Colonic mucosa (tissue), 4 donors: ENCODE measurements at places on chromosomes 16 and 17.

GRCh38 chr17:4365628-4366326 lies 698 bp downstream of the UBE2G1 start:
- DNase-seq: peak; percentile 40

- peak; percentile 91 for DNase-seq
Observed at GRCh38 chr16:57268804-57269800, 15.4 kb downstream of the PLLP start.

DNA sequence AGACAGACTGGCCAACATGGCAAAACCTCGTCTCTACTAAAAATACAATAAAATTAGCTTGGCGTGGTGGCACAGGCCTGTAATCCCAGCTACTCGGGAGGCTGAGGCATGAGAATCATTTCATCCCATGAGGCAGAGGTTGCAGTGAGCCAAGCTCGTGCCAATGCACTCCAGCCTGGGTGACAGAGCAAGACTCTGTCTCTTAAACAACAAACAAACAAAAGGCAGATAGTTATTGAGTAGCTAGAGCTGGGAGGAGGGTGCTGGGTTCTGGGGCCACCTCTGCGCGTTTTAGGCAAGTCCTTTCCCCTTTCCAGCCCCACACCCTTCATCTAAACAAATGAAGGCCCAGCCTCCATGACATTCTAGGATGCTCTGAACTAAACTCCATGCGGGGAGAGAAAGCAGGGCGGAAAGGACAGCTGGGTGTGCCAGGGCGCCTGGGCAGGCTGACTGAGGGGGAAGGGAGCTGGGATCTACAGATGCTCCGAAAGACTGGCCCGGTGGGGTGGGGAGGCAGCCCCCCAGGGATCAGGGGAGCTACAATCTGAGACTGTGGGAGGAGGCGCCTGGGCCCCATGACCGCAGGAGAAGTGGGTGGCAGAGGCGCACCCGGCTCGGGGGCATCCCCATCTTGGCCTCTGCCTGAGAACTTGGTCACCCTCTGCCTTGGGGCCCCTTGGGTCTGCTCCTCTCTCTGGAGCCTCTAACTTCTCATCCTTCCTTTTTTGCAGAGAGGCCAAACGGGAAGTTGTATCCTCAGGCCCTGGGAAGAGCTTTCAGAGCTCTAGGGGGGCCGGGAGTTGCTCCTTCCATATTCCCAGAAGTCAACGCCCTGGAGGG lies 910 bp downstream of the ITGAL start:
- DNase-seq: no peak

DNA sequence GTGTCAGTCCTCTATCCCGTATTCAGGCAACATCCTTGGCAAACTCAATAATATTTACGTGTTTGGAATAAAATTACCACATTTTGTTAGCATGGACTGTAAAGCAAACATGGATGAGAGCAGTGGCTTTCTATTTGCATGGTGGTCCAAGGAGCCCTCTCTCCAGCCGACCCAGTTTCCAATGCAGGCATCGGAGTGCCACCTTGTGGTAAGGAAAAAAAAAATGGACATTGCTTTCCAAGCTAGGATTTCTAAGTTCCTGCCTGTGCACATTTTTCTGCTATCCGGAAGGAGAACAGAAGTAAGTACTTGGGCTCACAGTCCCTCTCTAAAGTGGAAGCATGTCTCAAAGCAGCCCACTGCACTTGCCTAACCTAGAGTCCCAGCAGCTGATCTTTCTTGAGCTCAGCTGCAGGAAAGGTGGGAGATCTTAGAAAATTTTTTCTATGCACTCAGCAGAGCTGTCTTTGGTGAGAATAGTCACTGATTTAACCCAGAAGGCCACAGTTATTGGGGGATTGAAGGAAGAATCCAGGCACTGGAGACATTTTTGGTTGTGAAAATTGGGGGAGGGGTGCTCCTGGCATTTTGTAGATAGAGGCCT lies 46.0 kb upstream of the ERCC4 start:
- no peak for DNase-seq

GRCh38 chr17:46928467-46929261 lies 5.7 kb downstream of the GOSR2 start:
- no peak for DNase-seq

- DNase-seq: no peak
Observed at GRCh38 chr16:86181526-86181925, 282.6 kb downstream of the IRF8 start.

- DNase-seq: no peak
Observed at GRCh38 chr17:7064261-7064660, 15.8 kb downstream of the CLEC10A start.

DNA sequence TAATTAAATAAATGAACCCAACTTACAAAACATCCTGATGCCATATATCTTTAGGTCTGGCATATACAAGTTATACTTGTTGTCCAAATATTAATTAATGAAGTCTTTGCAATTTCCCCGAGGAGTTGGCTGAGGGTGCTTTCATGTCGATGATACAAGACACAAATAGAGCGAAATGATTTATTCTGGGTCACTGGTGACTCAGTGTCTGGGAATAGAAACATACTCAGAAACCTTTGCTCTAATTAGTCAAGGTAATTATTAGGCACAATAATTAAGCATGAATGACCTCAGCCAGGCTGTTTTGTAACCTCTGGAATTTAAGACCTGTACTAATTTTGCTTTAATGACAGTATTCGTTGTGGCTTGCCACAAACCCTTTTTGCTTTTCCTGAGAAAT lies 37.0 kb upstream of the HAPSTR1 start:
- no peak for DNase-seq

DNA sequence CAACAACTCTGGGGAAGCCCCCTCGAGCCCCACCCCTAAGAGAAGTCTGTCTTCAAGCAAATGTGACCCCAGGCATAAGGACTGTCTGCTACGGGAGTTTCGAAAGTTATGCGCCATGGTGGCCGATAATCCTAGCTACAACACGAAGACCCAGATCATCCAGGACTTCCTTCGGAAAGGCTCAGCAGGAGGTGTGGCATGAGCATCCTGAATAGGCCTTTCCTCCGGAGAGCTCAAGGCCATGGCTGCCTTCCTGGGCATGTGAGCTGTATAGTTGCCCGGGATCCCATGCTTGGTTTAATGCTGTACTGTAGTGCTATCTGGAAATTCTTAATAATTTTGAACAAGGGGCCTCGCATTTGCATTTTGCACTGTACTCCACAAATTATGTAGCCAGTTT lies 9.2 kb downstream of the LIG3 start:
- no peak for DNase-seq

DNA sequence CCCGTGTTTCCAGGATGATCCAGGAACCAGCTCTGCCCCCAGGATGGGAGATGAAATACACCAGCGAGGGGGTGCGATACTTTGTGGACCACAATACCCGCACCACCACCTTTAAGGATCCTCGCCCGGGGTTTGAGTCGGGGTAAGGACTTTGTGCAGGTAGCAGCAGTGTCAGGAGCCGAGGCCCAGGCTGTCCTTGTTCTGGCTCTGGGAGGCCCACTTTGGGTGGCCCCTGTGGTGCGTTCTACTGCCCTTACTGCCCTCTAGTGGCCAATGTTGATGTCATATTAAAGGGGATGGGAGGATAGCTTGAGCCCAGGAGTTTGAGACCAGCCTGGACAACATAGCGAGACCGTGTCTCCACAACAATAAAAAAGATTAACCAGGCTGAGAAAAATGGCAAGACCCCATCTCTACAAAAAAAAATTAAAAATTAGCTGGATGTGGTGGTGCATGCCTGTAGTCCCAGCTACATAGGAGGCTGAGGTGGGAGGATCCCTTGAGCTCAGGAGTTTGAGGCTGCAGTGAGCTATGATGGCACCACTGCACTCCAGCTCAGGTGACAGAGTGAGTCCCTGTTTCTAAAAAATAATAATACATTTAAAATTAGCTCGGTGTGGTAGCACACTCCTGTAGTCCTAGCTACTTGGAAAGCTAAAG lies 20.9 kb upstream of the CLEC18A start:
- peak; percentile 61 for DNase-seq

GRCh38 chr17:83136156-83136555 lies 56.7 kb downstream of the METRNL start:
- DNase-seq: peak; percentile 13

- DNase-seq: no peak
Observed at GRCh38 chr17:14427900-14428647, 127.2 kb downstream of the HS3ST3B1 start.

DNA sequence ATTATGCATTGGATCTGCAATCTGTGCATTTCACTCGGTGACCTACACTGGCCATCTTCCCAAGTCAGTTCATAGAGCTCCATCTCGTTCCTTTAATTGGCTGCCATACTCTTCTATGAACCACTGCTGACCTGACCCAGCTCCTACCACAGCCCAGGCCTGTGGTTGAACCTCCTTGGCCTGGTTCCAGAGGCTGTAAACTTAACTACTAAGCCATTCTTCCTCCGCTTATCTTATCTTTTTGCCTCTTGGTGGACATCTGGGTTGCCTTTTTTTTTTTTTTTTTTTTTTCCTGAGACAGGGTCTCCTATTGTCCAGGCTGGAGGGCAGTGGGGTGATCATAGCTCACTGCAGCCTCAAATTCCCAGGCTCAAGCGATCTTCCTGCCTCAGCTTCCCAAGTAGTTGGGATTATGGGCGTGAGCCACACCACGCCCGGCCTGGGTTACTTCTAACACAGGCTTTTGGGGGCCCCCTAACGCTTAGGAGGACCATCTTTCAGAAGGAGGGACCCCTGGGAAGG lies 18.3 kb downstream of the COQ7 start:
- DNase-seq: peak; percentile 85

- no peak for DNase-seq
Observed at GRCh38 chr17:60154616-60155426, 5.0 kb downstream of the CA4 start.

DNA sequence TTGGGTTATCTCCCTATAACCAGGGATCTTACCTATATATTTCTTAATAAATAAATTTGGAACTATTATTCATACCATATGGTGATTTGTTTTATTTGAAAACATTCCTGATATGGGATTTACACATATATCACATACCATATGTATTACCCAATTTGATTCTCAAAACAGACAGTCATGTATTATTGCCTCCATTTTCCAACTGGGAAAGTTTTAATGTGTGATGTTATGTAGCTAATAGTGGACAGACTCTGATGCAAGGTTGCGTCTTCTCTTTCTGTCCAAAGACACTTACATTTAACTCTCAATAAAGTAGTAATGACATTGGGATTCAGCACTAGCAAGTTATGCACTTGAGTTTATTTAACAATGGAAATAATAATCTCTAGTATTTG lies 1.1 kb downstream of the KRTAP9-9 start:
- DNase-seq: no peak

DNA sequence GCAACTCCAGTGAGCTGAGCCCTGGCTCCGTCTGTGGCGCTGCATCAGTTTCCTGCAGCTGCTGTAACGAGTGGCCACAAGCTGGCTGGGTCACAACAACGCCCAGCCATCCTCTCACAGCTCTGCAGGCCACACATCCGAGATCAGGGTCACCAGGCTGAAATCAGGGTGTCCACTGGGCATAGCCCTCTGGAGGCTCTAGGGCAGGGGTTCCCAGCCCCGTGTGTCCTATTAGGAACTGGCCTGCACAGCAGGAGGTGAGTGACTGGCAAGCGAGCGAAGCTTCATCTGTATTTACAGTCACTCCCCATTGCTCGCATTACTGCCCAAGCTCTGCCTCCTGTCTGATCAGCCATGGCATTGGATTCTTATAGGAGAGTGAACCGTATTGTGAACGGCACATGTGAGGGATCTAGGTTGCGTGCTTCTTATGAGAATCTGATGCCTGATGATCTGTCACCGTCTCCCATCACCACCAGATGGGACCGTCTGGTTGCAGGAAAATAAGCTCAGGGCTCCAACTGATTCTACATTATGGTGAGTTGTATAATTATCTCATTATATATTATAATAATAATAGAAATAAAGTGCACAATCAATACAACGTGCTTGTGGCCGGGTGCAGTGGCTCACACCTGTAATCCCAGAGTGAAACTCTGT lies 176.5 kb downstream of the SEC14L1 start:
- no peak for DNase-seq

DNA sequence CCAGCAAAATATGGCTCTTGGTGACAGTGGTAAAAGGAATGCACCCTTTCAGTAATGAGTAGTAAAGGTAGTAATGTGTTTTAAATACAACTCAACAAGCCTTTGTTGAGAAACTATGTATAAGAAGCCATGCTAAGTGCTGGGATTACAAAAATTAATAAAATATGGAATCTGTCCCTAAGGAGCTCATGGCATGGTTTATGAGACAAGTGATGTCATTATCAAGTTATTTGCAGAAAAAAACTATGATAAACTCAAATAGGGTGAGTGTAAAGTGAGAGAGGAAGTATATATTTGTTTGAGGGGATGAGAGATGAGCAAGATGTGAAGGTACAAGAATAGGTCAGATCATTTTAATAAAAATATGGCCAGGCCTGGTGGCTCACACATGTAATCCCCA lies 76.9 kb downstream of the NF1 start:
- no peak for DNase-seq

DNA sequence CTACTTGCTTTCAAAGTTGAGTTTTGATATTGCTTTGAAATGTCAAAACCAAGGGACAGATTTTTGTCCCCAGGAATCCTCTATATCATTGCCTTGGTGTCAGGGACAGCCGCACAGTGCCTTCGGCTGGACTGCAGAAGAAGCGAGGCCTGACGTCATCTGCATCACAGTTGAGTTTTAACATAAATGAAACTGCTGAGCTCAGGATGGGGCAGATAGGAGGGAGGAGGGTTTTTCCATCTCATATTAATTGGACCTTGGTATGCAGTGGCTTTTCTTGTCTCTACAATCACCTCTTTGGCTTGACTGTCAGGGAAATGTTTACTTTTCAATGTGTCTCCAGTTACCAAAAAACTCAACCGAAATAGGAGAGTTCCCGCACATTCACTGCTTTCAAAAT lies 111.3 kb downstream of the AATF start:
- no peak for DNase-seq

DNA sequence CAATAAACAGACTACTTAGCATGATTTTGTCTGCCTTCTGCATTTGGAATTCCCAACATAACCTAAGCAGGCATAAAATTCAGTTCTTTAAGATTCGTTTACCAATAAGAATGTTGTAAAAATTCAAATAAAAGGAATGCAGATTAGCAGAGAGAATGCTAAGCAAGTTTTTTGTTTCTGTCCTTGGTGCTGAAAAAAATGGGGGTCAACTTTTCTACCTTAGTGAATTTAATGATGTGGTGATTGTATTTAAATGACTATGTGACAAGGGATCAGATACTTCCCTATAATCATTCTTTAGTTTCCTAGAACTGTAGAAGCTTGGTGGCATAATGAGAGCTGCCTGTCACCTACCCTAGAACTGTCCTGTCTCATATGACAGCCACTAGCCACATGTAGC lies 159.5 kb downstream of the RBFOX1 start:
- DNase-seq: no peak

GRCh38 chr17:56449176-56449575 lies 144.3 kb upstream of the NOG start:
- DNase-seq: no peak

- peak; percentile 30 for DNase-seq
Observed at GRCh38 chr17:81666092-81666341, 388 bp downstream of the OXLD1 start.

- DNase-seq: no peak
Observed at GRCh38 chr17:12078791-12079190, 58.1 kb downstream of the MAP2K4 start.

DNA sequence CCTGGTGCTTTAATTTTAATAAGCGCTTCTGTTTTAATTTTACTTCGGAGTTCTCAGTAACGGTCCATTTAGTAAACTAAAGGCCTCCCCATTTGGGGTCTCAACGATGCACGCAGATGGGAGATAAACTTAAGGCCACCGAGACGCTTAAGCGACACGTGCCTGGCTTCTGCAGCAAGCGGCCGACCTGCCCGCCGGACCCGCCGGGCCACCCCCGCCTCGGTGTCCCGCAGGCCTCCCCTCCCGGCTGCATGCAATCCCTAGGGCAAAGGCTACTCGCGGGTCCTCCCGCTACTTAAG lies 592 bp downstream of the GCSH start:
- DNase-seq: no peak
